ENCODE measurements at places on chromosomes 4 and X.

DNA sequence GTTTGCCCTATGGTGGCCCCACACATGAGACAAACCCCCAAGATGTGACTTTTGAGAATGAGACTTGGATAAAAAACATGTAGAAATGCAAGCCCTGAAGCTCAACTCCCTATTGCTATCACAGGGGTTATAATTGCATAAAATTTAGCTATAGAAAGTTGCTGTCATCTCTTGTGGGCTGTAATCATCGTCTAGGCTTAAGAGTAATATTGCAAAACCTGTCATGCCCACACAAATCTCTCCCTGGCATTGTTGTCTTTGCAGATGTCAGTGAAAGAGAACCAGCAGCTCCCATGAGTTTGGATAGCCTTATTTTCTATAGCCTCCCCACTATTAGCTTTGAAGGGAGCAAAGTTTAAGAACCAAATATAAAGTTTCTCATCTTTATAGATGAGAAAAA is 14.6 kb downstream of the ALB start:
- no peak for DNase-seq

- no peak for DNase-seq
Observed at GRCh38 chr4:26135331-26135730, 185.5 kb upstream of the RBPJ start.

DNA sequence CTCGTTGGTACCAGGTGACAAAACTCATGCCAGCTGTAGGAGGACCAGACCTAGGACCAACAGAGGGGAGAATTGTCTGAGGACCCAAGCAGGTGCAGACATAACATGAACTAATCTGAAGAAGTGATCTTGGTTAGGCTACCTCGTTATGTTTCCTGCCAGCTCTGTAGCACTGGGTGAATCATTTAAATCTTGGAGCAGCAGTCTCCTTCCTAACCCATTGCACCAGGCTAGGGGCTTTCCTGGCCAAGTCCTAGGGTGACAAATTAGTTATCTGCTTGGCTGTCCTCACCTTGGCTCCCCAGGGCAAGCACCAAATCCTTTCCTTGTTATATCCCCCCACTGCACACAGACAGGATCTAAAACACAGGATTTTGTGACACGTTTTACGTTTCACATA is 87.8 kb downstream of the WWC2 start:
- no peak for DNase-seq

DNA sequence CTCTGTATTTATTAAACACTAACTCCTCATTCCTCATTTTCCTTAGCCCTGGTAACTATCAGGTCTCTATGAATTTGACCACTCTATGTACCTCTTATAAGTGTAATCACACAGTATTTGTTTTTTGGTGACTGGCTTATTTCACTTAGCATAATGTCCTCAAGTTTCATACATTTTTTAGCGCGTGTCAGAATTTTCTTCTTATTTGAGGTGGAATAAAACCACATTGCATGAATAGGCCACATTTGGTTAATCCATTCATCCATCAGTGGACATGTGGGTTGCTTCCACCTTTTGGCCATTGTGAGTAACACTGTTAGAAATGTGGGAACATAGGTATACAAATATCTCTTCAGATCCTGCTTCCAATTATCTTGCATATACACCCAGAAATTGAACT is 341.2 kb upstream of the BOD1L1 start:
- DNase-seq: no peak

DNA sequence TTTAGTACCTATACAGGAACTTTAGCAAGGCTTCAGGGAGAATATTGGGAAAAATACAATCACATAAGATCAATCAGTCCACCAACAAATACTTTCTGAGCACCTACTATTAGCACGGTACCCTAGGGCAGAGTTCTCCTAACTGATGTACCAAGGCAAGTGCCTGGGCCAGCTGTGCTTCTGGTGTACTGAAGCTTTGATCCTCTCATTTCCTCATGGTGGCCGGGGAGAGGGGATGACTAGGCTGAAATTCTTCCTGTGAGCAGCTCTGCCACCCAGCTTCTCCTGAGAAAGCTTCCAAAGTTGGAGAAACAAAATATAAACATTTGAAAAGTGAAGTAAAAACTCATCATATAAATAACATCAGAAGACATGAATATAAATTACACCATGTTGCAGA is 49.3 kb upstream of the ATOH1 start:
- no peak for DNase-seq

DNA sequence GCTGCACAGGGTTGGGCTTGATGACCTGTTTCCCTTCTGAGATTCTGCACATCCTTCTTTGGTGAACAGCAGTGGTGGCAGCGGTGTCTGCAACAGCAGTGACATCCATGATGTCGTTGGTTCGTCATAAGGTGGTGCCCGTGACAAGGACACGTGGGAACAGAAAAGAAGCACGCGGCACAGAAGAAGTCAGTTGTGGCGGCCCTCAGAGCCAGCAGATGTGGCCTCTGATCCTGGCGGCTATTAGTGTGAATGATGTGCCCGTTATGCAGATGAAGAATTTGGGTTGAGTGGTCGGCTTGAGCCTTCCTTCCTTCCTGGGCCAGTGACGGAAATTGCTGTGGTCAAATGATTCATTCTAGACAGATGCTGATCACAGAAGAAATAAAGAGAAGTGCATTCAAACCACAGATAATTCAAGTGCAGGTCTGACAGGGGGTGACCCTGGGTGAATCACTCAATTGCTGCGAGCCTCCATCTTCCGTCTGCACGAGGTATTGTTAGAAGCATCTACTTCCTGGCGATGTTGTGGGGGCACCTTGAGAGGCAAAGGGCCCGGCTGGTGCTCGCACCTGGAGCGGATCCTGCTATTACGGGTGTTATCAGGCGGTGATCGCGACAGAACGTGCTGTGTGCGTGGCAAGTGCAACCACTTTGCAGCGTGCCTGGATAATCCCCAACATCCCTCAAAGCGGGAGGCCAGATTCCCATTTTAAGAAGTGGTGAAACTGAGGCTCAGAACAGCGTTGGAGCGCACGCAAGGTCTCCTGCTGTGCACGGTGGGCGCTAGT is 215.2 kb upstream of the PSAPL1 start:
- DNase-seq: peak; percentile 9

DNA sequence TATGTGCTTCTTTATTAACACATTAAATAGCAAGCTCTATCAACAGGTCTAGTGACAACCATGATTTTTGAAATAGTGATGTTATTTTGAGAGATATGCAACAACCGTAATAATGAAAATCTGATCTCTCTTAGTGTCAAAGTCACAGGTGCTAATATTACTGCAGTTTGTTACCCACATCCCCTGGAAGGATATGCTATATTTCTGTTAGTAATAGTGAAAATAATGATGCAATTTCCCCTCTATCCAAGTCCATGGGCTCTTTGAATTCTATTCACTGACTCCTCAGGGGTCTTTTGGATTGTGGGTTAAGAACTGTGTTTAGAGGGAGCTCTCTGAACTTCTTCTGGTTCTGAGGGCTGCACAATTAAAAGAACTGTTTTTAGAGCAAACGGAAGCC is 3.0 kb upstream of the HSD17B10 start:
- DNase-seq: no peak

- DNase-seq: no peak
Observed at GRCh38 chrX:48776818-48777439, 9.5 kb upstream of the GATA1 start.

DNA sequence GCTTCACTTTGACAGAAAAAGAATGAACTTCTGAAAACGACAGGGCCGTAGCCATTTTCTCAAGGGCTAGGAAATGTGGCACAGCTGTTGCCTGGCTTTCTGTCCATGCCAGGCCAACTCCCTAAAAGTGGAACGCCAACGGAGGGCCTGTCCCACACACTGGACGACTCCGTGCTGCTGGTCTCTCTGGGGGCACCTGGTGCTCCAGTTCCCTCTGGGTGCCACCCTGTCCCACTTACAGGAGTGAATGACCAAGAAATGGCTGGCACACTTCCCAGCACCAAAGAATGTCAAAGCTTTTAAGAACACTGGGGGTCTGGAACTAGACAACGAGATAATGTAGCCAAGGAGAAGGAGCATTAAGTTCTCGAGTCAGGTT is 40.9 kb downstream of the GATB start:
- DNase-seq: no peak

GRCh38 chrX:154308108-154308946 is 12.7 kb downstream of the TKTL1 start:
- no peak for DNase-seq

DNA sequence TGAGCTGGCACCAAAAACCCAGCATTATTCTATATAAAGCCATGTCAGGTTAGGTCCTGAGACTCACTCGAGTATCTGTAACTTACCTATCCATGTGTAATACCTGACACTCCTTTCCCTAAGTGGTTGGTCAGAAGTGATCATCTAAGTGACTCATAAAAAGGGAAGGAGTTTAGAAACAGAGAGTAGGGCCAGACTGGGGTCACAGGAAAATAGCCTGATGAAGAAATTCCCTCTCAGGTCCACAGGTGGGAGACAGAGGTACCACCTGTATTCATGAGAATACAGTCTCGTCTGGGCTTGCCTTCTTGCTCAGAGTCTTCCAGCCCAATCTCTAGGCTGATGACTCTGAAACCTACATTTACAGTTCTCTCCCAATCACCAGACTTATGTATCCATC is 161.8 kb upstream of the MAP3K15 start:
- DNase-seq: no peak

- DNase-seq: no peak
Observed at GRCh38 chr4:25958110-25958509, 44.1 kb downstream of the SMIM20 start.

DNA sequence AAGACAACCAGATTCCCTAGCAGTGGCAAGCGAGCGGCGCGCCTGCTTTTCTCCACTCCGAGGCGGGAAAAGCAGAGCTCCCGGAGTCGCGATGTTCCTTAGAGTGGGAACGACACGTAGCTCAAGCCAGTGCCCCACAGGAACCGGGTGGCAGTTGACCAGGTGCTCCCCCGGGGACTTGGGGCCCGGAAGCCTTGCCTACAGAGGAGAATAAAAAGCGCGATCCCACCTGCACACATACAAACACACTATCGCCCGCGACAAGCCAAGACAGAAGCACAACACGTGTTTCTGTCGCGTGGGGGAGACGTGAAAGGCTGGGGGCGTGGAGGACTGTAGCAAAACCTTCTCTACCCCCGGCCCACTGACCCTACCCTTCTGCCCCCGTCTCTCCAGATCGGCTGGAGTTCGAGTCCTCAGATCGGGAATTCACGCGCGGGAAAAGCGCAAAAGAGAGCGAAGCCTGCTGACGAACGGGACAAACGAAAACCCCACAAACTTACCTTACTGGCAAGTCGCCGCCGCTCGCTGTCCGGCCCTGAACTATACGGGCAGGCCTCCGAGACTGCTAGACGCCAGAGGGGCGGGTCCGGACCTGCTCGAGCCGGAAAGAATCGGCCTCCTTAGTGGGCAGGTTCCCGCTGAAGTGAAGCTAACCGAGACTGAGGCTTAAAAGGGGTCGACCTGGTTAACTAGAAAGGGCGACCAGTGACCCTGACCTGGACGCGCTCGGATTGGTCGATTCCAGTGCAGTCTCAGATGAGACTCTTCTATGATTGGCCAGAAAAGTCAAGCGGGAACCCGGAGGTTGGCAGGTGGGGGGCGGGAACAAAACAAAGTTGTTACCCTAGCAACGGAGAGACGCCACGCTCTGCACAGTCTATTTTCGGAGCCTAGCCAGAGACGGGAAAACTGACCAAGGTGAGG is at the start of the genes DNAAF6 and NUP62CL:
TSS of gene DNAAF6 (plus strand) at position 842 of the 927 bp plus-strand sequence. CDS start 6,265 bp downstream, outside the sequence.
TSS of gene NUP62CL (minus strand) at position 664 of the 927 bp plus-strand sequence. CDS start 31,287 bp downstream, outside the sequence.
- peak; percentile 28 for DNase-seq

DNA sequence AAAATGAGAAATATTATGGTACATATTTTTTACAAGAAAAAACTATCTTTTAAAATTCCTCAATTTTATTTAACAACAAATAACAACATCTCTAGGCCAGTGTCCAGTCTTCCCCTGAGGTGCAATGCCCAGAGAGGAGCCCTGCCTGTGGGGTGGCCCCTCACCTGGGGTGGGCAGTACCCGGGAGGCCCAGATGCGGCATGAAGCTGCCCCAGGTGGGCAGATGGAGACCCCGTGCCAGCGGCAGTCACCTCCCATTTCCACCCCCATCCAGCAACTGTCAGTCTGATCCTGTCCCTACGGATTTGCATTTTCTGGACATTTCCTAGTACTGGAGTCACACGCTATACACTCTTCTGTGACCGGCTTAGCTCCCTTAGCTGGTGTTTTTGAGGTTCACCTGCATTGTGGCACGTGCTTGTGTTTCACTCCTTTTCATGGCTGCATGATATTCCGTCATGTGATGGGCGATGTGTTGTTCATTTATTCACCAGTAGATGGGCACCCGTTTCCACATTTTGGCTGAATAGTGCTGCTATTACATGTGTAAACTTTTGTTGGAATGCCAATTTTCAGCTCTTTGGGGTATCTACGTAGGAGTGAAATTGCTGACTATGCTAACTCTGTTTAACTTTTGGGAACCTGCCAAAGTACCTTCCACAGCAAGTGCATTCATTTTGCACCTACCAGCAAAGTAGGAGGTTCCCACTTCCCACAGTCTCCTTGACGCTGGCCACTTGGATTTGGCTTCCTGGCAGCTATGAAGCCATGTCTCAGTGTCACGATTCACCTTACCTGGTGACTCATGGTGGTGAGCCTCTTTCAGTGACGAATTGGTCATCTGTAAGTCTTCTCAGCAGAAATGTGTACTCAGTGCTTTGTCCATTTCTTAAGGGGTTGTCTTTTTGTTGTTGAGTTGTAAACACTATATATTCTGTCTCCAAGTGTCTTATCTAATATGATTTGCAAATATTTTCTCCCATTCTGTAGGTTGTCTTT is 11.7 kb upstream of the MAEA start:
- no peak for DNase-seq

DNA sequence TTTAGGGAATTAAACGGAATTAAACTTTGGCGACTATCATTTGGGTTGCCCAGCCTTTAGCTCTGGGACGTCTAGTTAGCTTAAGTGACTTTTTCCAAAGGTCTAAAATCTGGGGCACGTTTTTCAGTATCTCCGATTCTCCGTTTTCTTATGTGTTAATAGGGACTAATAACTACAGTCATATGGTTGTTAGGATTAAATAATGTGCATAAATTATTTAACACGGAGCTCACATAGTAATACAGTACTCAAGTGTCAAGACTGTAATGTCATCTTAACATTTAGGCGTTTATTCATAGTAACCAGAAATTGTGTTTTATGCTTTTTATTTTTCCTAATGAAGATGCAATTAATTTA is 466 bp upstream of the CCNA2 start:
- DNase-seq: no peak

GRCh38 chr4:78864405-78865024 is 74.7 kb downstream of the PAQR3 start:
- peak; percentile 44 for DNase-seq

- DNase-seq: no peak
Observed at GRCh38 chrX:7801711-7802110, 41.3 kb upstream of the VCX start.

- DNase-seq: no peak
Observed at GRCh38 chr4:169064296-169064695, 54.2 kb upstream of the CBR4 start.

DNA sequence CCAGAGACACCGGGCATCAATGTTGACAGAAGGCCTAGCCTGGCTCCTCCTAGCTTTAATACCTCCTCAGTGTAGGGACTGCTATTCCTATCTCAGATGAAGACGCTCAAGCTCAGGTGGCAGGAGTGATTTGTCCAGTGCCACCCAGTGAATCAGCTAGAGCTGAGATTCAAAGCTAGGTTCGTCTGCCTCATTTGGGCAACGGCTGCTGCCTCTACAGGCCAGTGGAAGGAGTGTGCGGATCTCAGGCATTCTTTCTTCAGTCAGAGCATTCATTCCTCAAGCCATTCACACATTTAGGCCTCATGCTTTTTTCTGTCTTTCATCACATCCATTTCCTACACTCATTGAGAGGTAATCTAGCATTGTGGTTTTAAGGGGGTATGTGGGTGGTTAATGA is 7.3 kb downstream of the TSR2 start:
- DNase-seq: no peak

- no peak for DNase-seq
Observed at GRCh38 chr4:101954351-101954750, 163.8 kb downstream of the BANK1 start.

- no peak for DNase-seq
Observed at GRCh38 chr4:16492872-16493271, 266.6 kb upstream of the TAPT1 start.

All from GM12878 (cell line).